Effector memory CD8-positive, alpha-beta T cell (primary cell): ENCODE measurements at places on chromosomes 6 and 20.

DNA sequence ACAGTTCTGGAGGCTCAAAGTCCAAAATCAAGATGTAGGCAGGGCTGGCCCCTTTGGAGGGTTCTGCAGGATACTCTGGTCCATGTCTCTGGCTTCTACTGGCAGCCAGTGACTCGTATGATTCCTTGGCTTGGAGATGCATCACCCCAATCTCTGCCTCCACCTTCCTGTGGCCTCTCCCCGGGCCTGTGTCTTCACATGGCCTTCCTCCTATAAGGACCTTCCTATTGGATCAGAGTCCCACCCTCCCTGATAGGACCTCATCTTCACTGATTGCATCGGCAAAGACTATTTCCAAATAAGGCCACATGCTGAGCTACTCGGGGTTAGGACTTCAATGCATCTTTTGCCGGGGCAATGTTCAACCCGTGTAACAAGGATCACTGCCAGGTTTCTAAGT is 509.0 kb downstream of the CD83 start:
- DNase-seq = no peak

DNA sequence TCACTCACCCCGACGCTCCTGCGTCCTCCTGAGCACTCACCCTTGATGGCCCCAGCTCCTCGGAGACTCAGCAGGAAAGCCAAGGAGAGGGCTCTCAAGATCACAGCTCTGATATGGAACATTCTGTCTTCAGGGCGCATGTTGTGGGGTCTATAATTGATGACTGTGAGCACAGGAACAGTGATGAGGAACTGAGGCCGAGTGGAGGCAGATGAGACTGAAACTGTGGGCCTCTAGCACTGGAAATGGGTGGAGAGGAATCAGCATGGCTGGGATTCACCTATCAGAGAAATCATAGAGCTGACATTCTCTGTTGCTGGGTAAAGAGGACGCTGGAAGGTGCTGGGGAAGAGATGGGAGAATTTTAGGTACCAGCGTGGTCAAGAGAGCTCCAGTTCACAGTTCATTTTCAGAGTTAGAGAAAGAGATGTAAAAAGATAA is at the start of gene HLA-DPA1:
HLA-DPA1 (minus strand) TSS at position 219 of the 441 bp plus-strand sequence.
- DNase-seq = peak; percentile 47

DNA sequence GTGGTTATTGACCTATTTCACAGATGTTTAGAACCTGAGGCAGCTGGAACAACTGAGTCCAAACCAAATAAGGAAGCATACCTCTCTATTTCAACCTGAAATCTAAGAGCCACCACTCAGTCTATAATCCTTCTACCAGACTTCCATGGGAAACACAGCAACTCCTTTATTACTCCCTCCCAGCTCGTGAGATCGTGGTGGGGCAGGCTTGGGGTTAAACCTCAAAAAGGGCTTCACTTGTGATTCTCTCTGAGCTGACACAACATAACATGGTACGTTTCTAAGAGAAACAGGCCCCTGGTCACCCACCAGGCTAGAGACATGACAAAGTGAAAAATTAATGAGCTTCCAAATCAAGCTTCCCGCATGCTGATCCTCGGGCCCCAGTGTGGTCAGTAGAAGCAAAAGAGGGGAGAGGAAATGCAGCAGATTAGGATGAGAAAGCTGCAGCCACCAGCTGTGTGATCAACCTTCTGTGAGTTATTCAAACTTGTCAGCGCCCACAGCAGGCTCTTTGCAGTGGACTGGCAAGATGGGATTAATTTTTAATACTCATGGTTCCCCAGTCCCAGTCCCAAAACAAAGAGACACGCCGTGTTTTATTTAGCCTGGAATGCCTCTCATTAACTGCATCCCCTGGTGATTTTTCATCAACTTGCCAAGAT is 9.3 kb downstream of the PKHD1 start:
- DNase-seq = no peak

DNA sequence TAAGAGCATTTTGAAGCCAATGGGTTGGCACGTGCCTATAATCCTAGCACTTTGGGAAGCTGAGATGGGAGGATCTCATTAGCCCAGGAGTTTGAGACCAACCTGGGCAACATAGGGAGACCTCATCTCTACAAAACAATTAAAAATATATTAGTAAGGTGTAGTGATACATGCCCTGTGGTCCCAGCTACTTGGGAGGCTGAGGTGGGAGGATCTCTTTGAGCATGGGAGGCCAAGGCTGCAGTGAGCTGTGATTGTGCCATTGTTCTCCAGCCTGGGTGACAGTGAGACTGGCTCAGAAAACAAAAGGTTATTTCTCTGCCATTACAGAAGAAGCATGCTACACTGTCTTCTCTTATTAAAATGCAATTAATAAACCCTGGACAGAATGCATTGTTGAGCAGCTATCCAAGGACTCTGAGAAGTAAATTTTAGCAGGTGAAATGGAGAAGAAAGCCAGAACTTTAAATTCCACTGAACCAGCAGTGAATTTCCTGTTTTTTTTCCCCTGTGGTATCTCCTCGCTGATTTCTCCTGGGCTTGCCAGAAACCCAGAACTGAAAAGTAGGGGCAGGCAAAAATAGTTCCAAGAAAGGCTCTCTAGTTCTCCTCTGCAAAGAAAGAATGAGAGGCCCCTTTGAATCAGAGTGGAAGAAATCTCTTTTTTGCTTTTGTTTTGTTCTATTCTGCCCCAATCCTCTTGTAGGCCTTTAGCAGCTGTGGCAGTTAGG is 8.4 kb downstream of the AMD1 start:
- no peak for DNase-seq

GRCh38 chr6:106560996-106561685 is 68.2 kb downstream of the RTN4IP1 start:
- no peak for DNase-seq

- DNase-seq = no peak
These were observed 16.3 kb upstream of the FAM8A1 start for GRCh38 chr6:17583811-17584210.

DNA sequence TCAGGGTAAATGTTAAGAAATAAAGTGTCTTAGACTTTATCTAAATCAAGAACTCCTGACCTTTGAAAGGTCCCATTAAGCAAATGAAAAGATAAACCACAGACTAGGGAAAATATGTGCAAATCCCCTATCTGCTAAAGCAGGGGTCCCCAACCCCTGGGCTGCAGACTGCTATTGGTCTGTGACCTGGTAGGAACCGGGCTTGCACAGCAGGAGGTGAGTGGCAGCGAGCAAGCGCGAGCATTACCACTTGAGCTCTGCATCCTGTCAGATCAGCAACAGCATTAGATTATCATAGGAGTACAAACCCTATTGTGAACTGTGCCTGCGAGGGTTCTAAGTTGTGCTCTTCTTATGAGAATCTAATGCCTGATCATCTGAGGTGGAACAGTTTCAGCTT is 42.4 kb downstream of the LCA5 start:
- DNase-seq = no peak

GRCh38 chr20:35954907-35955251 is 577 bp upstream of the SCAND1 start:
- peak; percentile 67 for DNase-seq

DNA sequence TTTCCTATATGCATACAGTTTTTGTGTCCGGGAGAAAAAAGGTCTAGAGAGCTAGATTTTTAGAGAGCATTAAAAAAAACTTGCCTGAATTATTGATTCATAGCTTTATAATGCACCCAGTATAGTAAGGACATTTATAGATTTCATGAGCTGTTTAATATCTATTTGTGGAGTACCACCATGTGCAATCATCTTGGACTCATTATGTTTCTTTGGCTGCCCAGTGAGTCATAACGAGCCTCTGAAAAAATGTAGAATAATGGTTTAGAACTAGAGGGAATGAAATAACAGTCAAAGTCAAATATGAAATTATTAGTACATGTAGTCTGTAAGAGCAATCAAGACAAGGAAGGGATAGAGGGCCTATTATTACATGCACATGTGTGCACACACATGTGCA is 350.0 kb downstream of the CD83 start:
- no peak for DNase-seq

DNA sequence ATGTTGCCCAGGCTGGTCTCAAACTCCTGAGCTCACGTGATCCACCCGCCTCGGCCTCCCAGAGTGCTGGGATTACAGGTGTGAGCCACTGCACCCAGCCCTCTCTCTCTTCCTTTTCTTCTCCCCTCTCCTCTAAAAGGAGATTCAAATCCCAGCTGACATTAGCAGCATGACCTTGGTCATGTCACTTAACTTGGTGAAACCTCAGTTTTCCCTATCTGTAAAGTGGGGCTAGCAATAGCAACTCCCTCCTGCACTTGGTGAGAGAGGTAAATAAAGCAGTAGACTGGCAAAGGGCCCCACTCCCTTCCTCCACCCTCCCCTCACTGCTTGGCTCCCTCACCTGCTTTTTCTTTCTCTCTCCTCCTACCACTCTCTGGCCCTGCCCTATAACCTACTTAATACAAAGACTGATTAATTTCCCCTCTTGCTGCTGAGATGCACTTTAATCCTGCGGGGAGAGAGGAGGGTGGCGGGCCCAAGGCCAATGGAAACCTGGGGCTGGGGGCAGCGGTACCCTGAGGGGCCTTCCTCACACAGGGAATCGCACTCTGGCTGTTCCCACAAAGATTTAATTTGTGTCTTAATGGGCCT is 54.2 kb upstream of the ZFAND3 start:
- no peak for DNase-seq
